T-helper 22 cell (primary cell): ENCODE measurements at places on chromosomes 5 and 9.

DNA sequence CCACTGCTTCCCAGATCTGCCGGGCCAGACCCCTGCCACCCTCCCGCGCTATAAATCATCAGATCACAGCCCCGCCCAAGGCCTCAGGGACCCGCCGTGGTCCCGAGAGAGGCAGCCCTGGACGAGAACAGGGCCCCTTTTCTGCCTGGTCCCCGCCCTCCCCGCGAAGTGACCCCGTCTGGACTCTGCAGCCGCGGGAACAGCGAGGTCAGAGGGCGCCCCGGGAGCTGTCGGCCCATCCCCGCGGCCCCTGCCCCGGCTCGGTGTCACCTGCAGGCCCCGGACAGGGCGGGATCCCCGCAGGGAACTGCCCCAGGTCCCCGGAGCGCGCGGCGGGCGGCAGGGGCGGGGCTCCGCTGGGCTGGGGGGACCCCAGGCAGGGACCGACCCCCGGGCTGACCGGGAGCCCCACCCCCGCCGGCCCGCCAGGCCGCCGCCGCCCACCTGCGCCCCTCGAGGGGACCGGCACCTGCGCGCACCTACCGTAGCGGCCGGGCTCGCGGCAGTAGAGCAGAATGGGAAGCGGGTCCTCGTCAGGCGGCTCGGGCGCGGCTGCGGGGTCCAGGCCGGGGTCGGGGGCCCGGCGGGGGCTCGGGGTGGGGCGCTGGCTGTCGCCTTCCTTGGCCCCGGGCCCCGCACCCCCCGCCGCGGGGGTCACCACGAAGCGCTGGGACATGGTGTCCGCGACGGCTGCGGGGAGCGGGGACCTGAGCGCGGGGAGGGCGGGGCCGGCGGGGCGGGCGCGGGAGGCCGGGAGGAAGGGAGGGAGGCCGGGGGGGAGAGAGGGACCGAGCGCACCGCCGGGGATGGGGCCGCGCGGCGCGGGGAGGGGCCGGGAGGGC, 43.5 kb upstream of the SLC12A7 start:
- no peak for DNase-seq

DNA sequence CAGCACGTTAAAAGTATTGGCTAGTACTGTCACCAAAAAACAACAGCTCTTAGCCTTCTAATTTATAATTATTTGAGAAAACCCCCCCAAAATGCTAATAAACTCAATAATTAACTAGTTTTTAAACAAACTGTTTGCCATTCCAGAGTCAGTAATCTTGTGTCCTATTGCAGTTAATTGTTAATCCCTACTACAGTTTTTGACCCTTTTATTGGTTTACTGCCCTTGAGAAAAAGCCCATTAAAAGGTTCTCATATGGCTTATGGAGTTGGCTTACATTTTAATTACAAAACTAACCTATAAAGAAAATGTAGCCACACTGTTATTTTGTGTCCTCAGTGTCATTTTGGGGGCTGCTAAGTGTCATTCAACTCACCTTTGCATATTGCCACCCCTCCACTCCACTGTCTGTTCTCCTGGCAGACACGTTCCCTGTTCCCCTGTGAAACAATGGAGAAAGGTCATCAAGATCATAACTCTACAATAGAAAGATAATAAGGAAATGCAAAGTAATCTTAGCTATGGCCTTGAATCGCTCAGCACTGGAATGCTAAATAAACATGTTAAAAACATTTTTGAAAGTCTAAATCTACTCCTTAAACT, 51.6 kb upstream of the TXNDC8 start:
- no peak for DNase-seq

DNA sequence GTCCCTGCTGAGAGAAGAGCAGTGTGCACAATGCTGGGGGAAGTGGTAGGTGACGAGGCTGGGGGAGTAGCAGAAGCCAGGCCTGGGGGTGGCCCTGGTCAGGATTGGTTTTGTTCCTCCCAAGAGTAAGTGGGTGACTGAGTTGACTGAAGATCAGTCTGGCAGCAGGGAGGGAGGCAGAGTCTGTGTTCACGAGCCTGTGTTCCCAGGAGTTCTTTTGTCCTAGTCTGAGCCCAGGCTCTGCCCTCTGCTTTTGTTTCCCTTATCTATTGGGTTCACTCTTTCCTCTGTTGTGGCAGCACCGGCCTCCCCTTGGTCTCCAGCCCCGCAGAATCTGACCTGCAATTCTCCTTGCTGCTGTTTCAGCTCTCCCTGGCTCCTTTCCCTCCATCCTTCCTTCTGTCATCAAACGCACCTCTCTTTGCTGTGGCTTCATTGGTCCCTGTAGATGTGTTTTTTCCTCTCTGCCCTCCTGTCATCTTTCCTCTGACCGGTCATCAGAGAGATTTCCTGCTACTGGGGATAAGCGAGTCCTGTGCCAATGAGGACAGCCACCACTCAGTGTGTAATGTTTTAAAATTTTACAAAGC, 607.4 kb downstream of the KIF4B start:
- DNase-seq, result no peak

DNA sequence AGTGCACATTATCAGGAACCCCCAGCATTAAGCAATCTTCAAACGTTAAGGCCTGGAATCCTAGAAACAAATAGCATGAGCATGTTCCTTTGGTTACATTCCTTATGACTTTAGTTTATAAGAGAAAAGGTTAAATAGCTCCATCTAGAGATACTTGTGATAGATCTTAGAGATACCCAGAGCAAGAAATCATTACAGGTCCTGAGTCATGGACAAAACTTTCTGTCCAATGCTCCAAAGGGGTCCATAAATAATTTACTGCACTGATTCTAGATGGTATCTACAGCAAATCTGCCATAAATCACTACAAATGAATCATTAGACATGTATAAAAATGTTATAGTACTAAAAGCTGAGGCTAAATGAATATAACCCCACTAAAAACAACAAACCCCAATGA, 139.6 kb downstream of the HTR1A start:
- DNase-seq, result no peak

- no peak for DNase-seq
Observed at GRCh38 chr9:119078015-119078414, 291.2 kb downstream of the BRINP1 start.

DNA sequence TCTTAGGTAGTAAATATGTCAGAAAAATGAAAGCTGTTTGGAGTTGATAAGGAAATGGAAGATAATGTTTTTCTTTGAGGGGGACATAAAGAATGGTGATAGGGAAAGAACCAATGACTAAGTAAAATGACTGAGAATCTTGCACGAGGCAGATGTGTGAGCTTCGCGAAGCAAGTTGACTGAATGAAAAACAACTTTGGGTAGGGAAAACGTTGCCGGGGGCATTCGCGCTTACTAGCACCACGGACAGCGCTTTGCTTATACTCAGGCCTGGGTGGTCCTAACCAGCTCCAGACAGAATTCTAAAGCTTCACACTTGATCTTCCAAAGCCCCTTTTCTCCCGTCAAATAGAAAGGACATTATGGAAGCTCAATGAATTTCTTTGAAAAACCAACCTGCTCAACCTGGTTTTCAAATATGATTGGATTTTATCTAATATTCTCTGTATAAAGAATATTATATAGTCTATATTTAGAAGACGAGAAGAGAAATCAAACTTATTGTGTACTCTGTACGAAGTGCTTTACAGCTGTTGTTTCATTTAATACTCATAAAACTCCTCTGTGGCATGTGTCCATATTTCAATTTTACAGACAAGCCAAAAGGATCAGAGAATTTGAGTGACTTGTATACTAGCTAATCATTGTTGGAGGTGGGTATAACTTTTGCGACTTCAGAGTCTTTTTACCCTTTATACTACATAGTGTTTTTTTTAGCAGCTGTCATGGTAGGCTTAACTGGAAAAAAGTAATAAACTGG, 1.9 kb upstream of the CDKN2B start:
- DNase-seq, result no peak

- no peak for DNase-seq
Observed at GRCh38 chr9:8666060-8666459, 866.5 kb upstream of the DMAC1 start.

DNA sequence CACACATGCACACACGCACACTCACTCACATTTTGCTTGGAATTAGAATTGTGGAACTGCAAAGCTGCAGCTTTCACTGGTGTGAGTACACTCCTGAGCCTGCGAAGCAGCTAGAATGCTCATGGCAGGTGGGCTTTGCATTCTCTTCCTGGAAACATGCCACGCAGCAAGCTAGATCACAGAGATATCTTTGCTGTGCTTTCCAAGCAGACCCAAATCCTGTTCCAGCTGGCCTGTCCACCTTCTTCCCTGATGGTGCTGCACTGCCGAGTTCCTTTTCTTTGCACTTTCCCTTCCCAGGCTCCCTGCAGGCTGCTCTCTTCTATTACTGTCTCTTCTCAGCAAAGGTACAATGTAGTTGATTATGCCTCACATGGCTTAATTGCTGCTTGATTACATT, 92.7 kb upstream of the CKMT2 start:
- no peak for DNase-seq

DNA sequence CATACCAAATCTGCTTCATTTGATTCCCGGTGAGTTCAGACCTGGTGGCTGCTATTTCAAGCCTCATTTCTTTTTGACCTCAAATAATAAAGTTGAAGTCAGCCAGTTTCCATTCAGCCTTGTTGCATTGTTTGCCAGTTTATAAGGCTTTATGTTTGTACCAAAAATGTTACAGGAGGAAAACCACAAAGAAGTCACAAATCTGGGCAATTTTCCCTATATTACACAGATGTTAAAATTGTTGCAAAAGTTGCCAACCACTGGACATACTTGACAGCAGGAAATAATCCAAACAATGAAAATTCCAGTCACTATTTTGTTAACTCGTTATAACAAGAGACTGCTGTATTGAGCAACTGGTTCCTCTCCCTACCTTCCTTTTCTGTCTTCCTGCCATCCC, 1325.0 kb upstream of the DMAC1 start:
- DNase-seq, result no peak

DNA sequence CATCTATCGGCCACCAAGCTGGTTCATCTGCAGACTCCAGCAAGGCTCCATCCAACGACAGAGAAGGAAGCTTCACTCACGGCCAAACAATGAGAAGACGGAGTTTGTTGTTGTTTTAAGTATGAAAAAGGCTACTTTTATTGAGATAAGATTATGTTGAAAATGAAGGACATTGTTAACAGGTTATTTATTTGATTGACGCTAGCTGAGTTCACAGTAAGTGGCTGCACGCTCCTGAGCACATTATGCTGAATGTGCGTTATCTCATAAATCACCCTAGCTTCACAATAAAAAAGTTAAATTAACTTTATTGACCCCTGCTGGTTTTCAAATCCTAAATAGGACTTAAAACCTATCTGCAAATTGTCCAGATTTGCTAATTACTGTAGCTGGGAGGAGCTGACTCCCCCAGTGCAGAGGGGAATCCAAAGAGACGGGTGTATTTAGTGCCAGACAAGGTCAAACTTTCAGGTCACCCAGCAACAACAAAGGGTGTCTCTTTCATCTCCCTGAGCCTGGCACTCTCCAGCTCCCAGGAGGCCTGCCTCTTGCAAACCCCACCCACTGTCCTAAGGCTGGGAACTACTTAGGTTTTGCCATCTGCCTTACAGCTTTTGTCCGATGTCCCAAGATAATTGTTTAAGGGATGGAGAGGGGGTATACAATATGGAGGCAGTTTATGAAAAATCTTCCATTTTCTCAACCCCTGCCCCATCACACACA, 129.2 kb downstream of the ZDHHC21 start:
- no peak for DNase-seq

- no peak for DNase-seq
Observed at GRCh38 chr9:3629495-3629894, 103.7 kb upstream of the RFX3 start.

GRCh38 chr5:128782446-128782845, 182.8 kb upstream of the SLC27A6 start:
- no peak for DNase-seq

GRCh38 chr9:97774673-97775072, 77.5 kb upstream of the XPA start:
- no peak for DNase-seq

DNA sequence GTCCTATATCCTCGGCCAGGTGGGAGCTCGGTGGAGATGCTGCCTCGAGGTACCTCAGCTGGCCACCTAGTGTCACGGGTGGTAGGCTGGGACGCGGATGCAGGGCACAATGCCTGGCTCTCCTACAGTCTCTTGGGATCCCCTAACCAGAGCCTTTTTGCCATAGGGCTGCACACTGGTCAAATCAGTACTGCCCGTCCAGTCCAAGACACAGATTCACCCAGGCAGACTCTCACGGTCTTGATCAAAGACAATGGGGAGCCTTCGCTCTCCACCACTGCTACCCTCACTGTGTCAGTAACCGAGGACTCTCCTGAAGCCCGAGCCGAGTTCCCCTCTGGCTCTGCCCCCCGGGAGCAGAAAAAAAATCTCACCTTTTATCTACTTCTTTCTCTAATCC, 2.0 kb downstream of the PCDHGC3 start:
- no peak for DNase-seq

DNA sequence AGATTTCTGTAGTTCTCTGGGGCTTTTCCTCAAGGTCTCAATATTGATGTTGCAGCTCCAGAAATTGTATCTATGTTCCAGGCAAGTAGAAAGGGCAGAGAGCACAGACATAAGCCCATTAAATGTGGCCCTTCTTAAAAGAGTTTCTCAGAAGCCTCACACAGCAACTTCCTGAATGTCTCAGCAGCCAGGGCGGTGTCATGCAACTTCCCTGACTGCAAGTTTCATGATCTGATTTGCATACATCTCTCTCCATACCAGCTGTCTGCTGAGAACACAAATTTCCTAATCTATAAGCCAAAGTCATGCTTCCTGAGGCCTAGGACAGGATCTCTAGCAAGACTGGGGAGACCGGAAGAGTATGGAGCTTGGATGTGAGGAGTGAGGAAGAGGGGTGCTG, 13.0 kb downstream of the RGS7BP start:
- DNase-seq, result no peak

GRCh38 chr5:122183098-122183787, 53.9 kb downstream of the ZNF474 start:
- no peak for DNase-seq

DNA sequence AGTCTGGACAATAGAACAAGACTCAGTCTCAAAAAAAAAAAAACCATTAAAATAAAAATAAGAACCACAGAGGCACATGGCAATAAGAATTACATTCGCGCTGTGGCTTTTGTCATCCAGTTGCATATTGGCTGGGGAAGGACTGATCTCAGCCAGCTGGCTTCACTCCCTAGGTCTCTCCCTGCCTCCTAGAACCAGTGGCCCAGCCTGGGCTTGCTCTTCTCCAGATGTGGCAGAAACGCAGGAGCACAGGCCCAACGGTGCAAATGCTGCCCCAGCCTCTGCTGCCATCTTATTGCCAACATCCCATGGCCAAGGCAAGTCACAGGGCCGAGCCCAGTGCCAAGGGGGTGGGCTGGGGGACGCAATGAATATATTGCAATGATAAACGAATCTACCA, 37.0 kb downstream of the NKX2-5 start:
- no peak for DNase-seq

GRCh38 chr9:108691614-108692013, 164.2 kb downstream of the ACTL7B start:
- DNase-seq, result no peak

- DNase-seq, result no peak
Observed at GRCh38 chr9:132074736-132075135, 4.9 kb downstream of the MED27 start.
